ENCODE measurements at places on chromosomes 1 and 21. TPM values are rescaled to one million over a fixed set of nuclear protein-coding genes. Genes with fewer than 3 reads are reported as not detected.

DNA sequence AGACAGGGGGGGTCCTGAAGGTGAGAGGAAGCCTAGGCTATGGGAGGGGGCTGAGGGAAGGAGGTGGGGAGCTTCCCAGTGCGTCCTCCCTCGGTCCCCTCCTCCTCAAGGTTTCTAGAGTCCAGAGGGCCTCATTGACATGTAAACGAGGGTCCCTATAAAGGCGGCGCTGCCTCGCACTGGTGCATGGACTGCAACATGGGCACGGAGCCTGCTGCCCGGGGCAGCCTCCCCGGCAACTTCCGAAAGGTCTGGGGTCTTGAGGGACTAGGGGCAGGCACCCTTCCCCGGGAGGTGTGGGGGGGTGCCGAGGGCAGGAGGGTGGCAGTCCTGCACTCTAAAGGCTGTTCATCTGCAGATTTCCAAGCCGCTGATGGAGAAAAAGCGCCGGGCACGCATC is at the start of gene HES3:
HES3 (plus strand) TSS at position 187 of the 400 bp plus-strand sequence; CDS start at position 374, 187 bp downstream.
- no peak for DNase-seq

DNA sequence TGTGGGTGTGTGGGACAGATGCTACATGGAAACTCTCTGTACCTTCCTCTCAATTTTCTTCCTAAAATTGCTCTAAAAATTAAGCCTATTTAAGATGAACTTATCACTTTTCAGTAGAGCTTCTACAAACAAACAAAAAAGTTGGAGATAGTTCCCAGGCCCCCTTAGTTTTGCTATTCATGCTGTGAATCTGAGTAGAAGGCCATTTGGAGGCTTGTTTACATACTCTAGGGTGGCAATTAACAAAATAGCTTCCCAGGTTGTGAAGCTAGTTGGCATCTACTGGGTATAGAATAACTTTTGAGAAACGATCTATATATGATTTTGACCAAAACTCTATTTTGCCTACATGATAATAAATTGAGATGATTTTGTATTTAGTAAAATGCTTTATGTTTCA is 541.4 kb upstream of the B3GALT2 start:
- DNase-seq, result no peak

DNA sequence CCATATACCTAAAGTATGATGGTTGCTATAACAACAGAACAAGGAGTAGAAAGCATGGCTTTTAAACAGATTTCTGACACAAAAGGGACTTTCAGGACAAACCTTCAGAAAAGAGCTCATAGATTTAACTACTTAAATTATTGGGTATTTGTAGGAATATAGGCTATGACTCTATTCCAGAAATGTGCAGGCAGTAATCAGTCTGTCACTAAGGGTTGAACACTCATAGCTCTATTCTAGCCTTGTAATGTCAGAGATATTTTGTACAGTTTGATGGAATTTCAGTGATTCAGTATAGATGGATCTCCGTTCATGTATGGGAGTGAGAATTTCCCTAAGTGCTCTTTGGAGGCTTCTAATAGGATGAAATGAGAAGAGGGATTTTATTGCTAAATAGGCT is 82.8 kb downstream of the EXTL2 start:
- DNase-seq, result no peak

DNA sequence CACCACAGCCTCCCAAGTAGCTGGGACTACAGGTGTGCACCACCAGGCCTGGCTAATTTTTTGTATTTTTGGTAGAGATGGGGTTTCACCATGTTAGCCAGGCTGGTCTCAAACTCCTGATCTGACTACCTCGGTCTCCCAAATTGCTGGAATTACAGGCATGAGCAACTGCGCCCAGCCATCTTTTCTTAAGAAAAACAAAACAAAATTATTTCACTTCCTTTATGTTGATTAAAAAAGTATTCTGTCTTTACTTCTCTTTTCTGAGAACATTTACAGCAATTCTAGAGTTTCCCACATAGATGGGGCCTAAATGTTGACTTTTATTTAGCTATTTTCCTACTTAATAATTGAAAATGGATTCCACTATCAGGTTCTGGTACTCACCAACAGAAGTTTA is 17.3 kb upstream of the TMEM183A start:
- DNase-seq, result no peak

- no peak for DNase-seq
Observed at GRCh38 chr1:27218736-27219135, 15.7 kb upstream of the WDTC1 start.

GRCh38 chr1:5571861-5572401 is 420.3 kb downstream of the NPHP4 start:
- DNase-seq, result no peak

TMEM269 gene
- not detected for polyA plus RNA-seq

- DNase-seq, result no peak
Observed at GRCh38 chr1:42990757-42991346, 32.2 kb upstream of the SLC2A1 start.

DNA sequence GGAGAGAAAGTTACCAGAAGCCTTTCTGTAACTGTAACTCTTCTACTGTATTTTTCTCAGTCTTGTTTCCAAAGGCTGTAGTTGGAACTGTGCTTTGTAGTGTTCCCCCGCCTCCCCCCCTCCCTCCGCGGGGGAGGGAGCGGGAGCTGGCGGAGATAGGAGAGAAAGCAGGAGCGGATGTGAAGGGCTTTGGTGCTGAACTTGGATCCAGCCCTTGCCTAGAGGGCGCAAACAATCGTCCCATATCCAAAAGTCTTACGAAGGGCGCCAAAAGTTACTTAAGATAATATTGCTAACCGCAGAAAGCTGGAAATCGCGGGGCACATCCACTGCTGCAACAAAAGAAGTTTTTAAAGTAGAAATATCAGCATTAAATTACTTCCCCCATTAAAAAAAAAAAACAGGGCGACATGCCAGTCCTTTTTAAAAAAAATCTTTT is 2.4 kb upstream of the NFIA start:
- DNase-seq, result peak; percentile 19

DNA sequence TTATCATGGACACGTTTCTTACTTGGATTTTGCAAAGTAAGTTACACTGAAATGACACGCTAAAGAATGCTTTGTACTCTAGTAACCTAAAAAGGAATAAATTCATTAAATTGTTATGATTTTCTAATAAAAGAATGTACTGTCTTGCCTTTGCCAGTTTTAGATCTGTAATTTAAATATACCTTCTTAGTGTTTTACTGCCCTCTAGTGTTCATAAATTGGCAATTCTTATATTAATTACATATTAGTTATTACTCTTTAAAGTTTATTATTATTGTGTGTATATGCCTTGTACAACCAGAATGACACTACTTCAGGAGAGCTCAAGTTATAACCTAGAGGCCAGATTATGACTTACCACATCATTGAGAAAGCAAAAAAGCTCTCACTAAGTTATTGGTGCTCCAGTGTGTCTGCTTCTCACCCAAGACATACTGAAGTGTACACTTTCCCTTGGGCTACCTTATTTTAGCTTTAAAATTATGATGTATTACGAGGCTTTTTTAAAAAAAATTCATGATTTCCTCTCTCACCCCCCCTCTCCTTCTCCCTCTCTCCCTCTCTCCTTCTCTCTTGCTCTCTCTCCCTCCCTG is 169.9 kb downstream of the HS2ST1 start:
- no peak for DNase-seq

IGSF9 gene
- polyA plus RNA-seq, result not detected

GRCh38 chr1:31523769-31524168 is 52.5 kb upstream of the TINAGL1 start:
- DNase-seq, result no peak

GRCh38 chr1:19402031-19402813 is 83.1 kb downstream of the CAPZB start:
- DNase-seq, result no peak

DNA sequence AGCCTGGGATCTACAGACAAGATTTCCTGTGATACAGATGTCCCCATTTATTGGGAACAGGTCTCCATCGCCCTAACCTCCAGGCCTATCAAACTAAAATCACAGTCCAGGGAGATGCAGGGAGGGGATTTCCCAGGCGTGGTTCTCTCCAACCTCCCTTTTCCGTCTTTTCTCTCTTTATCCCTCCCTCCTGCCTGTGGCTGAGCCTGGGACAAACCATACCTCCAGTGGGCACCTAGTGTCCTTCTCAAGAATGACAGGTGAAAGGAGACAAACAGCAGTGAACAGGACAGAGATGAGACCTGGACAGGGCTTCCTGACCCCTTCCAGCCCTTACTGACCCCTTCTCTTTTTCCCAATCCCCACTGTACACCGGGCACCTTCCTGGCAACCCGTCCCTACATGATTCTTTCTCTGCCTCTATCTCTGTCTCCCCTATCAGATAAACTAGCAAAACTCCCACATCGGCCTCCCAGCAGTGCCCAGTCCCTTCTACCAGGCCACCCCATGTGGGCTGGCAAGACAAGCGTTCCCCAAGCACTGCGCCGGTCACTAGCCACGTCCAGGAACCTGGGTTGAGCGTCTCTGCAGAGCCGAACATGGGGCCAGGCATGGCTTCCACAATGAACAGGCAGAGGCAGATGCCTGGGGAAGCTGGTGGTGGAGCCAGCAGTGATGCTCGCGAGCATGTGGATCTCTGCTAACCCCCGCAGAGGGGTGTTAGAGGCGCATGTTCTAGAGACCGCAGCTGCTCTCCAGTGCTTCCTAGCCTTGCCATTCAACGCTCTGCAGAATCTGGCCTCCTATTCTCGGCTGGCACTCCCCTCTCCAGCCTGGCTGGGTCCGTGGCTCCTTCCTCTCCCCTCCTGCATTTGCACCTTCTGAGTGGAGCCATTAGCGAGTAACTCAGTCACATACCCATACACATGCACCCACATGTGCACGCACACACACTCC is 54.7 kb downstream of the ELK4 start:
- no peak for DNase-seq

GRCh38 chr21:42277593-42277992 is 37.6 kb downstream of the TFF3 start:
- DNase-seq, result no peak
